ENCODE measurements at places on chromosomes 4 and X.
A peak's percentile ranks its signal among the peaks of the same experiment; 100 is the strongest.

DNA sequence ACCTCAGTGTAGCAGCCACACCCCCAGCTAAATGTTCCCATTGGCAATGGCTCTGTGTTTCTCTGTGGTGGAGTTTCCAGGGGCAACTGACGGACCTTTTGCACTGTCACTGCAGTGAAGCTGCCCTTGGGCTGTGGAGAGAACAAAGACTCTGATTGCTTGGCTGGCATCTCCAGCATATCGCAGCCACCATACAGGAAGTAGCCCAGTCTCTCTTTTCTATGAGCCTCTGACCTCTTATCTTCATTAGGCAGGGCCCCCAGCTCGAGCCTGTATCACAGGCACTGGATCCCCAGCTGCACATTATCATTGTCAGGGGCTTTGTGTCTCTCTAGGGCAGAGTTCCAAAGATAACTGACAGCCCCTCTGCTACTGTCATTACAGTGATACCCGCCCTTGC, 483.5 kb downstream of the ARAP2 start:
- DNase-seq: no peak

DNA sequence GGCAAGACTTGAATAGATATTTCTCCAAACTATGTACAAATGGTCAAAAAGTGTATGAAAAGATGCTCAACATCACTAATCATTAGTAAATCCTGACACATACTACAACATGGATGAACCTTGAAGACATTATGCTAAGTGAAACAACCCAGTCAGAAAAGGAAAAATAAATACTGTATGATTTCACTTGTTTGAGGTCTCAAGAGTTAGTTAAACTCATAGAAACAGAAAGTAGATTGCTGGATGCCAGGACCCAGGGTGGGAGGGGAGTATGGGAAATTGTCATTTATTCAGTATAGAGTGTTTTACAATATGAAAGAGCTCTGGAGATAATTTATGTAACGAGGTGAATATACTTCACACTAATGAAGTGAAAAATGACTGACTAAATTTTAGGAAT, 32.4 kb downstream of the PRMT9 start:
- DNase-seq: no peak

DNA sequence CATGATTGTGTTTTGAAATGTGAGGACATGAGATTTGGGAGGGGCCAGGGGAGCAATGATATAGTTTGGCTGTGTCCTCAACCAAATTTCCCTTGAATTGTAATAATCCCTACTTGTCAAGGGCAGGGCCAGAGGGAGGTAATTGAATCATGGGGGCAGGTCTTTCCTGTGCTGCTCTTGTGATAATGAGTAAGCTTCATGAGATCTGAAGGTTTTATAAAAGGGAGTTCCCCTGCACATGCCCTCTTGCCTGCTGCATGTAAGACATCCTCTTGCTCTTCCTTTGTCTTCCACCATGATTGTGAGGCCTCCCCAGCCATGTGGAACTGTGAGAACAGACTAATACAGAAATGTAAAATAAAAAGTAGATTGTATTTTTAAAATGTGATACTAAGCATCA, 1294.9 kb downstream of the ADGRL3 start:
- DNase-seq: no peak

DNA sequence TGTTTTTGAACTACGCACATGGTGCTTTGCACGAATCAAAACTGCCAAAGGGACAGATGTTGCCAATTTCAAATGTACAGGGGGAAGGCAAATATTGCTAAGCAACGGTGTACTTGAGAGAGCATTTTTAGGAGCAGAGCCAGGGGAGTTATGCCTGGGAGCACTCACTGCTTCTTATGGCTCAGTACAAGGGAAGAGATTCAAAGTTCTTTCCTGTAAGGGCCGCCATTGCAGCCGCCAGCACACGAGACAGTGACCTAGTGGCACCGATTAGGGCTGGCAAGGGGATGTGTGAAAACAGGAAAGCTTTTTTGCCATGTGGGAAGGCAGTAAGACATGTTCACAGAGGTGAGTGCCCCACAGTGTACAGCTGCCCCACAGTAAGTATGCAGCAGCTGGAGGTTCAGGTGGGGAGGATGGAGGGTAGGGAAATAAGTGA, 133.8 kb downstream of the AFF1 start:
- peak; percentile 70 for DNase-seq

DNA sequence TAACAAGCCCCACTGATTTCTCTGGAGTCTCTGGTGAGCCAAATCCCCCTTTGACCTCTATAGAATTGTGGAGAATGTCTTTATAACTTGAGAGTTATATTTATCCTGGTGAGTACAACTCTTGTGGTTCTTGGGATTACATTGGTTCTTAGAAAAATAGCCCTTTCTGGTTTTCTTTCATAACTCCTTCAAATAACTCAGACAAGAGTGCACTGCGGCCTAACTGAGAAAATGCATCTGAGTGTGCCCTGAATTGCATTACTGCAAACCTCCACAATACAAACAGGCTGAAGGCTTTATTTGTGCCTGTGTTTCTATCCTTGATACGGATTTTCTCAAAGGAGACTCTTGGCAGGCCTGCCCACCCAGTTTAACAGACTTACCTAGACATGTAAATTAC, 2.7 kb downstream of the BEX3 start:
- DNase-seq: no peak

- no peak for DNase-seq
Observed at GRCh38 chr4:157824021-157824420, 348.8 kb downstream of the GASK1B start.

- peak; percentile 24 for DNase-seq
Observed at GRCh38 chrX:129726307-129727111, 12.3 kb upstream of the XPNPEP2 start.

GRCh38 chr4:11650801-11651596, 222.3 kb upstream of the HS3ST1 start:
- no peak for DNase-seq

- DNase-seq: no peak
Observed at GRCh38 chr4:26106776-26107175, 192.8 kb downstream of the SMIM20 start.

GRCh38 chr4:26032630-26033317, 118.8 kb downstream of the SMIM20 start:
- DNase-seq: no peak

DNA sequence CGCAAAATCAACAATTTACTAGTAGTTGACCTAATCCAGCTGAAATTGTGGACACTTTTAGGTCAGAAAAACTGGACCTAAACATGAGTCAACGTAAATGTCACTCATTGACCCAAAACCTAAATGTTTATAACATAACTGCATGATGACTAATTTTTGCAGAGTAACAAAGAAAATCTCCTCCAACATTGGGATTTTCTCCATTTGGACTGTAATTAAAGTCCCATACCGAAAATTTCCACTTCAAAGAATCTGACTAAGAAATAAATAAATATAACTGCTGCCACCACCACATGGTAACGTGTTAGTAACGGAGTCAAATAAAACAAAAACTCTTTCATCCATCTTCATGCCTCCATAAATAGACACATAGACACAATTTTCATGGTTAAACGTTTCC, 1.9 kb downstream of the ADGRA3 start:
- DNase-seq: no peak

GRCh38 chr4:55012363-55013230, 112.8 kb downstream of the KDR start:
- no peak for DNase-seq

DNA sequence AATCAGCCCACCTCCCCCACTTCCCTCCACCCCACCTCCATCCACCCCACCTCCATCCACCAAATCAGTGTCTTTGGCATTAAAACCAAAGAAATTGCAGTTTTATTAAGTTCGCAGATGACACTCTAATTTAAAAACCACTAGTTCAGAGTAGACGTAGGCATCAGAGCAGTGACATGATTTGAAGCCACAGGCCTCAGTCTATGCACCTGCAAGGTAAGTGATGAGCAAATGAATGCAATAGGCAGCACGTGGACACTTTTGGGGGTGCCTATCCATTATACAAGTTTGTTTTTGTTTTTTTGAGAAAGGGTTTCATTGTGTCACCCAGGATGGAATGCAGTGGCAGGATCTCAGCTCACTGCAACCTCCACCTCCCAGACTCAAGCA, 88.0 kb upstream of the TRIM2 start:
- DNase-seq: no peak

GRCh38 chr4:139776235-139776634, 110.6 kb downstream of the MGST2 start:
- no peak for DNase-seq

DNA sequence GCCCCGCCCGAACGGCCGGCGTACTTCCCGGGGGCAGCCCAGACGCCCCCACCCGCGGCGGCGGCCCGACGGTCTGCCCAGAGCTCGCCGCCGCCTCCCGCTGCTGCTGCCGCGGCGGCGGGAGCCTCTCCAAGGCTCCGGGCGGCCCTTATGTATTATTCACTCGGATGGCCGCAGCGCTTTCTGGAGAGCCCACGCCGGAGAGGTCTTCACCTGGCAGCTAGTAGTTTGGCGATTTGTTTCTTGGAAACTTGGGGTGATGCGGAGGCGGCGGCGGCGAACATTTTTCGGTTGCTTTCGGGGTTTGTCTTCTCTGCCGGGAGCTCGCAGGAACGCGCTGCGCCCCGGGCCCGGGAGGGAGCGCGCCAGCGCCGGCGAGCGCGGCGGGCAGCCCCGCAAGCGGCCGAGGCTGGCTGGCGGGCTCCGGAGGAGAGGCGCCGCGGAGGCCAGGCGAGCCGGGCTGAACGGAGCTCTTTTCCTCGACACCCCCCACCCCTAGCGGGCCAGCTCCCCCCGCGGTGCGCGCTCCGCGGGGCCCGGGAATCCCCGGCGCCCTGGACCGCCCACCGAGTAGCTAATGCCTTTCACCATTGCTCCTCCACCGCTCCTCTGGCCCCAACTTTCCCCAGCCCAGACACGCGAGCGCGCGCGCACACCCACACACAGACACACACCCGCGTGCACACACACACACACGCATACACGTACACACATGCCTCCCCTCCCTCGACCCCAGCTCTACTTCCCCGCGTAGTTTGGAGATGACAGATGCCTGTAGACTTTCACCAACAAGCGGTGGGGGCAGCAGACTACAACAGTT, 113.5 kb downstream of the DHX15 start:
- DNase-seq: no peak

DNA sequence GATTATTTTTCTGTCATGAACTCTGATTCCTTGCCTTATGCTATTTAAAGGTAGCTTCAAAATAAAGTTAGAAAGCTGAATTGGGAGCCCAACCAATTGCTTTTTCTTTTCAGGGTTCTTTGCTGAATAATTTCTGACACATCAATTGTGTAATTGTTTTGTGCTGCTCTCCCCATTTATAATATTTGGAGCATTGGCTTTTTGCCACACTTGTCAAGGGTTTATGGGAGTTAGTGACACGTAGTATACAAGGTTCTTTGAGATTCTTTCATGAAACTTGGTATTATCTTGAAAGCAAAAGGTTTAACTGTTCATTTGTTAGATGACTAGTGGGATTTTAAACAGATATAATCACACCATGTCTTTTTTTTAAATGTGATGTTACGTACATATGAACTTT, 80.9 kb downstream of the POLA1 start:
- DNase-seq: no peak

DNA sequence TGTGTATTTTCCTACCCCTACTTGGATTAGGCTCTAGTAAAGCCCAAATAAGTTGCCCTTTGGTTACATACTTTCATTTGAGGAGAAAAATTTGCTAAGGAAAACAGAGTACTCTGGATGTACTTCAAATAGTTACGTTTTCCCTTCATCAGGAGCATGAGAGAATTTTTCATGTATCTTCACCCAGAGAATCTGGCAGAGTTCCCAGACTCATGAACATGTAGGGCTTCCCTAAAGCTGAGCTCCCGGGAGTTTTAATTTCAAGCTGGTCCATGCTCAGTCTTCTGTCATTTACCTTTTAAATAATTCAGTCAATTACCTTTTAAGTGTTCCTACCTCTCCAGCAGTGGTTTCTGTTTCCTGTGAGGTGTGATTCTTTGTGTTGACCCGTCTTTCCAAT, 367.5 kb upstream of the GRID2 start:
- DNase-seq: peak; percentile 64

DNA sequence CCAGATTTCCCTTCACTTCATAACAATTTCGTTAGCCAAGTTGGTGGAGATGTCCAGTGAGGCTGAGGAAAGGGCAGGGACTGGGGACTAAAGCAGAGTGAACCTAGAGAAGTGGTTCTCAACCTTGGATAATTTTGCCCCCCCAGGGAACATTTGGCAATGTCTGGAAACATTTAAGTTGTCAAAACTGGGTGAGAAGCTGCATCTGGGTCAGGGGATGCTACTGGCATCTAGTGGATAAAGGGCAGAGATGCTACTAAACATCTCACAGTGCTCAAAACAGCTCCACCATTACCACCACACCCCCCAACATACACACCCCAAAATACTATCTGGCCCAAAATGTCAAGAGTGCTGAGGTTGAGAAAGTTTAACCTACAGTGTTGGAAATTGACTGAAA, 32.0 kb upstream of the FGF16 start:
- no peak for DNase-seq

DNA sequence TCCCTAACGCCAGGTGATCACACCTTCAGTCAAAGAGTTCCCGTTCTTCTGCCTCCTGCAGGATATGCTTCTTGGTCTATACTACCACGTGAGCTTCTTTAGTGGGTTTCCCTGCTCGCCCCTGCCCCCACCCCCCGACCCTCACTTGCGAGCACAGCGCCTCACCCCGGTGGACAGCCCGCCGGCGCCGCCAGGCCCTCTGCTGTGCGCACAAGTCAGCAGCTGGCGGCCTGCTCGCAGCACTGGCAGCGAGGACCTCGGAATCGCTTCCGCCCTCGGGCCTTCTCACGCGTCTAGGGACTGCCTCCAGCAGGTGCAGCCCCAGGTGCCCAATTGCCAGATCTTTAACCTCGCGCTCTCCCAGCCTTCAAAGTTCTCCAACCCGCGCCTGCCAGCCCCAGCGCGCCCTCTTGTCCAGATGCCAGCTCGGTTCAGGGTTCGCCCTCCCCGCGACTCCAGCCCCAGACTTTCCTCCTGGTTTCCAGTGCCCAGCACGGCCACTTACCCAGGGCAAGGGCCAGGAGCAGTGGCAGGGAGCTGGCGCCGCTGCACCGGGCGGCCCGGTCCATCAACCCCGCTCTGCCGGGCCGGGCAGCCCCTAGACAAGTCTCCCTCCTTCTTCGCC, 454 bp downstream of the BTC start:
- peak; percentile 55 for DNase-seq

DNA sequence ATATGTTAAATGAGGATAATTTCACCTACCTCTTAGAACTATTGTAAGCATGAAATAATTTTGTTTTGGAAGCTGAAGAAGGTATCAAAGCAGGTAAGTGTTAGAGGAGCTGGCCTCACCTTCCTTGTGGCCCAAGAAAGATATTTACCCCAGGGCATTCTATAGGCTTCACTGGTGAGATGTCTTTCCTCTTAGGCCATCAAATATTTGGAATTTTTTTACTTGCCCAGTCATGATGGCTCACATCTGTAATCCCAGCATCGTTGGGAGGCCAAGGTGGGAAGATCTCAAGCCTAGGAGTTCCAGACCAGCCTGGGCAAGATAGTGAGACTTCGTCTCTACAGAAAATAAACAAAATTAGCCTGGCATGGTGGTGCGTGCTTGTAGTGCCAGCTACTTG, 6.1 kb upstream of the SMS start:
- no peak for DNase-seq

- DNase-seq: no peak
Observed at GRCh38 chr4:7773401-7774180, 166.1 kb downstream of the AFAP1 start.

- DNase-seq: no peak
Observed at GRCh38 chr4:127579821-127580220, 52.9 kb upstream of the INTU start.

All from NCI-H1105 (cell line).